ENCODE measurements at places on chromosomes 4 and X.

DNA sequence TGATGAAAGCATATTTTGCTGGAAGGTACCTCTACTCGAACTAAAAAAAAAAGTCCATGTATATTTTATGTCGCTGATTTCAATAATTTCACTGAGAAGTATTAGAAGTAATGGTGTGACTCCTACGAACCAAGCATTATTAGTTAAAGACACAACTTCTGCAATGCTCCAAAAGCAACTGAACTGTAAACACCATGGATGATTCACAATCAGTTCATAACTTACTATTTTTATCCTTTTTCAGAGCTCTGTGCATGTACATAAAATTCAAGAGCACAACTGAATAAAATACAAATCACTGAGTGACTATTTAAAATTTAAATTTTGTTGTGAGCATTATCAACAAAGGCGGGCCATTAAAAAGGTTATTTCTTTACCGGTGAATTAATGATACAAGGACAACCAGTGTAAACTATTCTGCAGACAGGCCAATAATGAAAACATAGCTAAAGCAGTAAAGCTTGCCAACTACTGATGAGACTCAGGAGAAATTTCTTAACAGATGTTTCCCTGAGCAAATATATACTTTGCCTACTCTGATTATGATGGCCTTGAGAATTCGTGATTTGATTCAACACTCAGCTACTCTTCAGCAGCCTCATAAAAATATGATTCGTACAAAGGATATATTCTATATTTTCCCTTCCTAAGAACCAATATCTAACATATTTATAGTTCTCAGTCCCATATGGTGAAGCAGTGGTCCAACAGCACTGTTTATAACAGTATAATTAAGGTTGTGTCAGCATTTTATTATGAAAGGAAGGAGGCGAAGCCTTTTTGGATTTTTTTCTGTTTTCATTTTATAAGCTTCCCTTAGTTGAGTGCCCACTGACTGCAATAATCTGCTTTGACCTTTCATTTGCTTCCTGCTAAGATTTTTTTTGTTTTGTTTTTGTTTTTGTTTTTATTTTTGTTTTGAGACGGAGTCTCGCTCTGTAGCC, 62.8 kb upstream of the NEIL3 start:
- no peak for DNase-seq

- no peak for DNase-seq
Observed at GRCh38 chr4:37467223-37467622, 219.0 kb downstream of the RELL1 start.

- peak; percentile 68 for DNase-seq
Observed at GRCh38 chr4:985123-985830, 1.6 kb upstream of the IDUA start.

DNA sequence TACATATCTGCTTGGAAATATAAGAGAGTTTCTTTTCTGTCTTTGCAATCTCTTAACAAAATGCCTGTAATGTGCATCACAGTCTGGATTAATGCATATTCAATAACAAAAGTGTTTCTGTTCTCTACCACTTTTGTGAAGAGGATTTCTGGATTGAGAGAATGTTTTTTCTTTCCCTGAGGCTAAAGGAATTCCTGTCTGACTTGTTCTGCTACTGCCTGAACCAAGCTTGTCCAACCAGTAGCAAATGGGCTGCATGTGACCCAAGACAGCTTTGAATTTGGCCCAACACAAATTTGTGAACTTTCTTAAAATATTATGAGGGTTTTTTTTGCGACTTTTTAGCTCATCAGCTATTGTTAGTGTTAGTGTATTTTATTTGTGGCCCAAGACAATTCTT, 1133.9 kb downstream of the SH3BGRL start:
- no peak for DNase-seq

DNA sequence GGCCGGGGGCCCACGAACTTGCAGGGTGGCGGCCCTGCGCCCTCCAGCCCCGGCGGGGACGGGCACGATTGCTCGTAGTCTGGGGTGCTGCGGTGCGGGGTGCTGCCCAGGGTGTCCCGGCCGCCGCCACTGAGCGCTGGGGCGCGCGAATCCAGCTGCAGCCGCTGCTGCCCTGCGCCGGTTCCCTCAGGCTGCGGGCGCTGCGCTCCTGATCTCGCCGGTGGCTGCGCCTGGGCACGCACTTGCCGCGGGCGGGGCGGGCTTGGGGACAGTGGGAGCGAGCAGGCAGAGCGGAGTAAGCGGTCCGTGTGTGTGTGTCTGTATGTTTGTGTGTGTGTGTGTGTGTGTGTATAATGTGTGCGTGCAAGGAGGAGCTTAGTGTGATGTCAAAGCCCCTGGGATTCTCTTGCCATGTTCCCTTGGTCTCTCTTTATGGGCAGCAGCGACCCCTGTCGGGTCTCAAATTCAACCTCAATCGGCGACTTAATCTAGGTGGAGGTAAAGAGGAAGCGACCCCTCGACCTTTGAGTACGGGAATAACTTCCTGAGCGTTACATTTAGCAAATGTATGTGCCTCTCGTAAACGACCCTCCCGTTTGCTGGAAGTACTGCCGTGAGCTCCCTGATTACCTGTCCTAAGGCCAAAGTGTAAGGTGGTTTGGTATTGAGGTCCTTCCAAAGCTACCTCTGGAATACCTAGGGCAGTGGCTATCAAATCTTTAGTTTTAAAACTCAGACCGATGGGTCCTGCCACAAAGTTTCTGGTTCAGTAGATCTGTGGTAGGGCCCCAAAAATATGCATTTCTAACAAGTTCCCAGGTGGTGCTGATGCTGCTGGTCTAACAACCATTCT, at the start of gene RNF150:
RNF150 (minus strand) TSS at position 324 of the 853 bp plus-strand sequence.
- peak; percentile 51 for DNase-seq

DNA sequence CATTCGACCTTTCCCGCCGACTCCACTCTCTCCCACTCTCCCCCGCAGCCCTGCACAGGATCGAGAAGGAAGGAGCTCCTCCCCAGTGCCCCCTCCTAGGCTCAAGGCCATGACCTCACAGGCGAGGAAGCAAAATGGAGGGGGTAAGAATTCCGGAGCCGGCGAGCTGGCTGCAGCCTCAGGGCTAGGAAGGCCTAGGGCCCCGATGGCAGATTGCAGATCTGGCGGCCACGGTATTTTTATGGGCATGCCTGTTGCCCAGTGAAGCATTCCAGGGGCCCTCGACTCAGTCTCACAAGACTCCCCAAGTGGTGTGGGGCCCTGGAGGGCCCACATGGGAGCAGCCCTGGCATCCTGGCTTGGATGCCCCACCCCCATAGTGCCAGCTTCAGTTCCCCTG, 942 bp upstream of the L1CAM start:
- DNase-seq = no peak

DNA sequence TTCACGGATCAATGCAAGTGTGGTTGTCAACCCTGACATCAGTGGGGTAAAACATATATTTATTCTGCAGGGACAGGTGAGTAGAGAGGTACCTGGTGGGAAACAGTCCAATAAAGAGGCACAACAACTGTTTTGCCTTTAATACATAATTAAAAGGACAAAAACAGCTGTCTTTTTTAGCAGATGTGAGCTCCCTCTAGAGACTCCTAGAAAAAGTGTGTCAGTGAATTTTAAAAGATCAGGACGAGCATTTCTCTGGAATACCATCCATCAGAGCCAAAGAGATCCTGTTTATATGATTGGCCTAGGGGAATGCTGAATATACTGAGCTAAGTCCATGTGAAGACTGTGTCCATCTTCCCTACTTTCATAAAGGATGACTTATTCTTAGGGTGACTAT, 58.3 kb downstream of the TMEM144 start:
- no peak for DNase-seq

DNA sequence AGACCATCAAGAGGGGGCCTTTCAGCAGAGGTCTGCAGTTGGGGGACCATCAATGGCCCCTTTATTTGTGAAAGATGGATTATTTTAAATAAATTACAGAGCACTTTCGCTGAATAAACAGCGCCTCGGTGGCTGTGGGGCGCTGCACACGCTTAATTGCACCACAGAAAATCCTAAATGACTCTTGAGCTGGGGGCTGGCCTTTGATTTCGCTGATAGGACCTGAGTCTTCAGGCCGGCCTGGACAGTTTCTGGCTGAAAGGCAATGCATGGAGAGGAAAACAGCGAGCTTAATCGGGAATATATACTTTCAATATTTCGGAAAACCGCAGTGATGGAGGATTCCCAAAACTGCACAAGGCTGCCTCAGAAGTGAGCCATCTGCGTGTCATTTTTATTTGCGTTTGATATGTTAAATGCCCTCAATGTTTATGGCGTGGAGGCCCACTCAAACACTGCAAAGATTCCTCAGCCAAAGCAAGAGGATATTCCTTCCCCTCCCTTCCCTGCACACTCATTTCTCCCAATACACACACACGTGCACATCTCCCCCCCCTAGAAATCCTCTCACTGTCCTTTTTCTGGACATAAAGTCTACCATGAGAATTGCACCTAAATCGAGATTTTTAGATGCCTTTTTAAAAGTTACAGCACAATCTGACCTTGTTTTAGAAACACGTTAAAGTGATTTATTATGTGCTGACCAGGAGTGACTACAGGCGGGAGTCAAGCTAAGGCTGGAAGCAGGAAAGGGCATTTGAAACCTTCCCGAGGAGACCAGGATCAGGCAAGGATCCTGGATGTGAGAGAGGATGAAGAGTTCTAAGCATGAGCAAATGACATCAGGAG, 340.7 kb downstream of the RAB28 start:
- DNase-seq = no peak

DNA sequence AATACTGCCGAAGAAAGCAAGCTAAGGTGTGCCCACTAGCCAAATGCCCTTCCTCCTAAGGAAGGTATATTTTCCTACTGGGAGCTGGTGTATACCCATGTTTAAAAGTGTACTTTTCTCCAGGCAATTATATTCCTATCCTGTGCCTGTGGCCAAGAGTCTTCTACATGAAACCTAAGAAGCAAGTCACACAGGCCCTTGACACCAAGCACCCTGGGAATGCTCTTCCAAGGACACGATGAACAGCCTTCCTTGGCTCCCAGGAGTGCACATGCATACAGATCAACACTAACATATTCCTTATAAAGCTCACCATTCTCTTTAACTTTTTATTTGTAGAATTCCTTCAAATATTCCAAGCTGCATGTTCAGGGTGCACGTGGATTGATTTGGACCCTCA, 17.3 kb upstream of the ARHGAP6 start:
- no peak for DNase-seq

- DNase-seq = no peak
Observed at GRCh38 chr4:17293901-17294300, 218.0 kb downstream of the QDPR start.

- DNase-seq = no peak
Observed at GRCh38 chr4:41466249-41466648, 71.7 kb upstream of the LIMCH1 start.

DNA sequence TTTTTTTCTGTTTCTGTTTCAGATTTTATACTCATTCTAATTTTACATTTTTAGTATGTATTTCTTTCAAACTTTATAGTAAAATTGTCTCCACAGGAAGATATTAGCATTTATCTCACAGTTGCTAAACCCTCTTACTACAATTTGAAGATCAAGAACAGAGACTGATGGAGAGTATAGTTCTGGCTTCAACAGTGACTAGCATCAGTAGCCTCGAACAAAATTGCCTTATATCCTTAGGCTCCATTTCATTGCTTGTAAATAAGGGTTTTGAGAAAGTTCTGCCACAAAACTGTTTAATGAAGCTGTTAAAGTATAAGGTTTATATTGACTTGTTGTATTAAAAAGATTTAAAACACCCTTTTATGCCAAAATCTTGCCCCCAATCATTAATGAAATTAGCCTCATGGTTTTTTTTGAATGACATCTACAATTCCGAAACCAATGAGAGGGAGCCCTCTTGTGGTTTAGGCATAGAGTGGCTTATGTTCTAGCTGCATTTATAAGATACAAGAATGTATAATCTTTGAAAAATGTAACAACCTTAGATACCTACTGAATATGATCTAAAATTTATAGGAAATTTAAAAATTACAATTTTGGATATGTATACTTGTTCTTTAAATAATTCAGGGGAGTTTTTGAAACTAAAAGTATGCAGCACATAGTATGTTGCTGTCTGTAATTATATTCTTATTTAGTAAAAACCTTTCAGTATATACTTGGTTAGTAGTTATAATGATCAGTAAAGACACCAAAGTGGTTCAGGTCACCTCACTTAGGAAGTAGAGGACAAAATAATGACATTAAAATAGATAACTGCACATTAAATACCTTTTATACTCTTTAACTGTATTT, 109.8 kb upstream of the HPGD start:
- DNase-seq = no peak

DNA sequence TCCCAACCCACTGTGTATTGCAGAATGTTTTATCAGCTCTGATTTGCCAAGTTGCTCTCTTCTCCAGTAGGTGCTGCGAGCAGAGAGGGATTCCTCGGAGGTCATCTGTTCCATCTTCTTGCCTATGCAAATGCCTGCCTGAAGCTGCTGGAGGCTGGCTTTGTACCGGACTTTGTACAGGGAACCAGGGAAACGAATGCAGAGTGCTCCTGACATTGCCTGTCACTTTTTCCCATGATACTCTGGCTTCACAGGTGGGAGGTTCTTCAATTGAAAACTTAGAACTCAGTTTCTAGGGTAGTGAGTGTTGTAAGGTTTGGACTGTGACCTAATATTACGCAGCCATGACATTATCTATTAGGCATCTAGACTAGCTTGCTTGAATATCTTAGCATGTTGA, 24.9 kb downstream of the AR start:
- no peak for DNase-seq

DNA sequence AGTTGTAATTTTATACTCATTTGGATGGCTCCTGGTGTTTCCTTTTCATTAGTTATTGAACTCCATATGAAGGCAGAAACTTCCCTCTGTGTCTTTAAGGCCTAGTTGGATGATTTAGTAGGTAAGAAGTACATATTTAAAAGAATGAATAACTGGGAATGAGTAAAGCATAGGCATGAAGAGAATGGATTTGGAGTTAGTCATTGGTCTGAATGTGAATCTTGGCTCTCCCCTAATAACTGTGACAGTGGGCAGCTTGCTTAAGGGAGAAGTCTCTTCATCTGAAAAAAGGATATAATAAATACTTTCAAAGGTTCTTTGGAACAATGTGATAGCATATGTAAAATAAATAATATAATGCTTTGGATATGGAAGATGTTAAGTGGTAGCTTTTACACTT, 13.2 kb downstream of the SNX25 start:
- DNase-seq = no peak

- DNase-seq = no peak
Observed at GRCh38 chrX:44784241-44784640, 59.6 kb upstream of the DUSP21 start.

GRCh38 chr4:68401231-68401630, 46.0 kb upstream of the TMPRSS11E start:
- DNase-seq = no peak

DNA sequence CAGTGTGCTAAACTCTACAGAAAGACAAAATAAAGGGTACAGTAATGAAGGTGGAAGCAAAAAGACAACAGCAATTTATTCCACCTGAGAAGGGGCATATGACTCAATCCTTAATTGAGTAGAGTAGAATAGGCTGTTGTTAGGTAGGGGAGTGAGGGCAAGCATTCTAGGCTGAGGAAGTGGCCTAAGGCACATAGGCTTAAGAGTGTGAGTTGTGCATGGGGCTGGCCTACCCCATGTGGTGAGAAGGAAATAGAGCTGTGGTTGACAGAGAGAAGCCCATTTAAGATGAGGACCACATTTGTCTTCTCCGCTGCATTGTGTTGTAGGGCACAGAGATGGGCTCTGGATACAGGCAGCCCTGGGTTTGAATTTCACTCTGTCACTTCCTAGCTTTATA, 3.4 kb upstream of the ZCCHC18 start:
- DNase-seq = peak; percentile 20

GRCh38 chrX:1384658-1385252, 7.2 kb downstream of the SLC25A6 start:
- DNase-seq = no peak

- no peak for DNase-seq
Observed at GRCh38 chrX:110318664-110318968, 731 bp upstream of the AMMECR1 start.

Data from stimulated activated naive CD8-positive, alpha-beta T cell treated with anti-CD3 and anti-CD28 coated beads, Interleukin-15, amount 100 ng/mL, for 72 hours (primary cell).